ENCODE measurements at places on chromosomes 13 and 19. TPM values are rescaled to one million over a fixed set of nuclear protein-coding genes. Genes with fewer than 3 reads are reported as not detected.

The PRR20D gene
- not detected for total RNA-seq

The SMG9 gene
- total RNA-seq, result 89.4 TPM

The INAFM1 gene
- 16.1 TPM for total RNA-seq

The A1BG gene
- total RNA-seq, result 4.4 TPM

The LGALS4 gene
- 1.7 TPM for total RNA-seq

The ZNF728 gene
- not detected for total RNA-seq

- no peak for DNase-seq
- no peaks in the 10 kb centered on the region for H3K27me3 ChIP-seq
- H3K27ac ChIP-seq, result no peak overlapping the region
- no peak overlapping the region for H3K4me3 ChIP-seq
Measured at GRCh38 chr13:49399801-49400472, 43.9 kb downstream of the CAB39L start.

DNA sequence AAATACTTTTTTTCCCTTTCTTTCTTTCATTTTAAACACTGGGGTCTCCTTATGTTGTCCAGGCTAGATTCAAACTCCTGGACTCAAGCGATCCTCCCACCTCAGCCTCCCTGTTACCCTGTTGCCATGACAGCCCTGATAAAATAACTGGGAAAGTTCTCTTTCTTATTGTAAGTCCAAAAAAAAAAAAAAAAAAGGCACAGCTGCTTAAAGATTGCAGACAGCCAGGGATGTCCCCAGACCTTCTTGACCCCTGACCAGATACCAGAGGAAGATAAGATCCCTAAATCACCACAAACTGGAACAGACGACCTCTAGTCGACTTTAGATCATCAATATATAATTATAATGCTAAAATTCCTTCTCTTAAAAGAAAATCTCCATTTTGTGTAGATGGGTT lies 1.1 kb upstream of the MVB12A start:
- H3K4me1 ChIP-seq, result peaks cover 14% of the 10 kb centered on the region
- no peak for DNase-seq
- H3K27ac ChIP-seq, result peak overlapping the region; percentile 98
- peaks cover 8% of the 10 kb centered on the region for H3K36me3 ChIP-seq
- no peaks in the 10 kb centered on the region for H3K27me3 ChIP-seq
- H3K4me3 ChIP-seq, result peak overlapping the region; percentile 91

DNA sequence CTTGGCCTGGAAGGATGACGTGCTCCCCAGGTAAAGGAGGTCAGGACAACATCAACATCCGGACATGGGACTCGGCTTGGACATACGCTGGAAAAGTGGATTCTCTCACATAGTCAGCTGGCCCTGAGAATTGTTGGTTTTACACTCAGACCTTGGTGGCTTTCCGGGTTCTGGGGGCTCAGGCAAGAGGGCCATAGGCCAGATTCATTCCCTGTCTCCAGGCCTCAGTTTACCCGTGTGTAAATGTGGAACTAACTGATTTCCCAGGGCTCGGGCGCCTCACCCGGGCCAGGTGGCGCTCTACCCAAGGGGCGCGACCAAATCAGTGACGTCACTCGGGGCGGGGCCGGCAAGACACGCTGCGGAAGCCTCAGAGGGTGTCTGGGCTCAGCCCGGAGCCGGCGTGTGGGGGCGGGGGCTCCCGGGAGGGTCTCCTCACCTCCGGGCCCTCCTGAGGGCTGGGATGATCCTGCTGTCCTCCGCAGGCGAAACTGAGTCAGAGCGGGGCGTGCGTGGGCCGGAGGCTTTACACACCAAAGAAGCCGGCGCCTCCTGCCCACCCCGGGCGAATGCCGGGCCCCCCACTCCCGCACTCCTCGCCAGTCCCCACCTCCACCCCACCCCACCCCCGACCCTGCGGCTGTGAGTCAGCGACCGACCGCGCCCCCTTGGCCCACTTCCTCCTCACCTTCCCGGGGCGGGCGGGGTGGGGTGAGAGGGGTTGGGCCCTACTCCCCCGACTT lies 862 bp upstream of the VASP start:
- no peaks in the 10 kb centered on the region for H3K27me3 ChIP-seq
- H3K36me3 ChIP-seq, result peaks cover 19% of the 10 kb centered on the region
- peak; percentile 97 for DNase-seq
- H3K4me1 ChIP-seq, result peaks cover 21% of the 10 kb centered on the region

DNA sequence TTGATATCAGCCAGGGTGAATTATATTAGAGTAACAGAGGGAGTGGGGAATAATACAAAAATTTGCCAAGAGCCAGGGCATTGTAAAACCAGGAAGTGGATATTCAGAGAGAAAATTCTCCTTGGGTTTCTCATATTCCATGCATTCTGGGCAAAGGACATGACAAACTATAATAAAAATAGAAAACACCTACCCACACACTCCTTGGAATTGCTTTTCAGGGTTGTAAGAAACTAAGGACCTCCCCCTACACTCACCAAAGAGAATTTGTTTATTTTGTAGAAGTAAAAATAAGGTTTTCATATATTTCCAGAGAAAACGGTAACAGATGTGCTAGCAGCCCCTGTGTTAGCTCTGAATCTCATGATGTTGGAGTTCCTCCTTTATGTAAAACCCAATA lies 649.6 kb downstream of the SLITRK1 start:
- H3K4me1 ChIP-seq, result no peaks in the 10 kb centered on the region
- DNase-seq, result no peak
- no peak overlapping the region for H3K27ac ChIP-seq
- no peak overlapping the region for H3K4me3 ChIP-seq

DNA sequence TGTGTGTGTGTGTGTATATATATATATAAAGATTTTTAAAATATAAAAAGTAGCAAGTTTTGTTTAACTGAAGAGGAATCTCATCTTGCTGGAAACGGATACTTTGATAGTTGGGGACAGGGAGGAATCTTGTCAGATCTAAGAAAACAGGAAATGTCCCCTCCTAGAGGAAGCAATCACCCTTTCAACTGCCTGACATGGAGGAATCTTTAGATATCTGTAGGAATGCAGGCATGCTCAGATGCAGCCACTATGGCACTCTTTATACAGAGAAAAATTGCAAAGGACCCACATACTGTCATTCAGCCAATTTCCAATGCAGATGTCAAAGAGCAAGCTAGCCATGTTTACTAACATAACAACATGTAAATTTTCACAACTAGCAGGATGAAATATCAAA lies 38.8 kb downstream of the ZNF611 start:
- peaks cover 8% of the 10 kb centered on the region for H3K36me3 ChIP-seq
- H3K4me3 ChIP-seq, result no peak overlapping the region
- H3K27ac ChIP-seq, result no peak overlapping the region
- DNase-seq, result no peak

DNA sequence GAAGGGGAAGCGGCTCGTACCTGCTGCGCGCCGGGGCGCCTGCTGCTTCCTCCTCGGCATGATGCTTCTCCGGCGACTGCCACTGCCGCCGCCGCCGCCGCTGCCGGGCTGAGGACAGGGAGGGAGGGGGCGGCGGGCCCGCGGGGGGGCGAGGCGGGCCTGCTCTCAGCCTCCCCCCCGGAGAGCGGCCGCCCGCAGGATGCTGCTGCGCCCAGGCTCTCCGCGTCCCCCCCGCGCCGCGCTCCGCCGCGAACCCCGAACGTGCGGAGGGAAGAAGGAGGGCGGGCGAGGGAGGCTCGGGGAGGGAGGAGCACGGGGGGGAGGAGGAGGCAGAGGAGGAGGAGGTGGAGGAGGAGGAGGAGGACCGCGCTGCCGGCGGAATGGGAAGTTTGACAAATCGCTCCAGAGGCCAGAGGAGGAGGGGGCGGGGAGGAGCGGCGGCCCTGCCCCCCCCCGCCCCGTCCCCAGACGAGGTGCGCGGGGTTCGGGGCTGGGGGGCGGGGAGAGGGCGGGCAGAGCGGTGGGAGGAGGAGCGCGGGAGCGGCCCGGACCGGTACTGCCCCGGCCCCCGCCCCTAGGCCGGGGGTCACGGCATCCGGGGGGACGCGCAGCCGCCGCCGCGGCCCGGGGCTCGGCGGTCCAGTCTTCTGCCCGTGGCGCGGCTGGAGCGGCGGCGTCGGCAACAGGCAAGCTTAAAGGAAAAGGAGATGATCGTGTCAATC lies at the start of gene TSHZ3:
TSHZ3 (minus strand) TSS at position 277 of the 722 bp plus-strand sequence; CDS start at position 60, 217 bp downstream.
- H3K36me3 ChIP-seq, result peaks cover 6% of the 10 kb centered on the region
- H3K4me3 ChIP-seq, result peak within 1 kb of the TSS; percentile 86
- peak; percentile 71 for DNase-seq
- peak within 1 kb of the TSS; percentile 60 for H3K27ac ChIP-seq
- H3K27me3 ChIP-seq, result peaks cover 37% of the 10 kb centered on the region

DNA sequence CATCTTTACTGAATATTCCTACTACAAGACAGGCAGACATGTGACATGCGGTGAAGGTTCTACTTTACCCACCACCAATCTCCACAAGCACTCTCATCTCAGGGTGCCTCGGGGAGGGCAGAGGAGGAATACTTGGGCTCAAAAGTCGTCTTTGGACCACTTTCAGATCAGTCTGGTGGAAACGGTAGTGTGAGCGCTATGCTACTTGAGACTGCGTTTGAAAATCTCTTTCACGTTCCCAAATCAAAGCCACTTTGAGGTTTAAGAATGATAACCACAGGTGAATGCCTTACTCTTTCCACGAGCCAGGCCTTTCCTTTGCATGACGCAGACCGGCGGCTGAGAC lies 1.5 kb upstream of the SOX1 start:
- H3K27ac ChIP-seq, result no peak overlapping the region
- H3K27me3 ChIP-seq, result peaks cover 32% of the 10 kb centered on the region
- peak overlapping the region; percentile 27 for H3K4me3 ChIP-seq
- DNase-seq, result no peak
- H3K36me3 ChIP-seq, result peaks cover 22% of the 10 kb centered on the region

DNA sequence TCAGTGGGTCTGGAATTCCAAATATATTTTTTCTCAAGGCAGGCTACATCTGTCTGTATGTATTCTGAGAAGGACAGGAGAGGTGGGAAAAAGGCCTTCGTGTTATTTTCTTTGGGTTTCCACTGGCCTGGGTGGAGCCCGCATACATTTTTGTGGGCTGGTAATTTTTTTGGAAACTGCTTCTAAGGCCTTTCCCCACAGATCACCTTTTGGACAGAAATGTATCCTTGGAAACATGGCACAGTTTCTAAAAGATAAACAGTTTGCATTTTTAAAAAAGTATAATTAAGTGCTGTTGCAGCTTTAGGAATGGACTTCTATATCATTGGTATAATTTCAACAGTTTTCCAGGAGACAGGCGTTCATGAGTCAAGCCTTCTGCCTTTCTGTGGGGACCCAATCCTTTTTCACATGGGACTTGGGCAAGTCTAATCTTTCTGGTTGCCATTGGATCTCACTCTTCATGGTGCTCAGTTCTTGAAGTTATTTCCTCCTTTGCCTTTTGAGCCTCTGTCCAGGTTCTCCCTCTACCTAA lies 8.9 kb downstream of the RFX2 start:
- peak overlapping the region; percentile 91 for H3K27ac ChIP-seq
- H3K27me3 ChIP-seq, result no peaks in the 10 kb centered on the region
- H3K36me3 ChIP-seq, result peaks cover 9% of the 10 kb centered on the region
- peak overlapping the region; percentile 42 for H3K4me3 ChIP-seq
- H3K4me1 ChIP-seq, result peaks cover 14% of the 10 kb centered on the region

- peaks cover 36% of the 10 kb centered on the region for H3K27me3 ChIP-seq
- DNase-seq, result peak; percentile 49
- H3K36me3 ChIP-seq, result no peaks in the 10 kb centered on the region
Measured at GRCh38 chr19:29285878-29286277, 72.9 kb upstream of the UQCRFS1 start.

- peaks cover 47% of the 10 kb centered on the region for H3K4me1 ChIP-seq
- H3K4me3 ChIP-seq, result peak overlapping the region; percentile 81
Measured at GRCh38 chr13:30572859-30573275, 44.9 kb upstream of the USPL1 start.

DNA sequence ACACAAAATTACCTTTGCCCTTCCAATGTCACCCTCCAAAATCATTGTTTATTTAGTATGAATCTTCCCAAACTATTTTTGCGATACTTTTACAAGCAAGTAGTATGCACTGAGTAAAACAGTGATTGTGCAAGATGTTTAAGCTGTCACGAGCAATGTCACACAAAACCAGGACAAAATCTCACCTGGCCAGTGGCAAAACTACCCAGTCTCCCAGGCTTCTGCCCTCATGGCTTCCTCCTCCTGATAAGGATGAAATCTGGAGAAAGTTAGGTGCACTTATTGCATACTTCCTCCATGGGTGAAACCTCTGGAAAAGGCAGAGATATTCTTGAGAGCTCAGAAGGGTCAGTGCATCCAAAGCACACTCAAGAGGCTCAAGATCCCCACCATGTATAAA lies 500.8 kb downstream of the IRS2 start:
- H3K4me1 ChIP-seq, result no peaks in the 10 kb centered on the region
- no peak overlapping the region for H3K4me3 ChIP-seq
- H3K36me3 ChIP-seq, result no peaks in the 10 kb centered on the region

GRCh38 chr19:29376855-29377354 lies 148.9 kb upstream of the VSTM2B start:
- no peak overlapping the region for H3K27ac ChIP-seq
- no peaks in the 10 kb centered on the region for H3K4me1 ChIP-seq

GRCh38 chr13:100363285-100363711 lies 225.3 kb downstream of the GGACT start:
- no peak for DNase-seq
- no peak overlapping the region for H3K4me3 ChIP-seq
- H3K4me1 ChIP-seq, result no peaks in the 10 kb centered on the region
- no peaks in the 10 kb centered on the region for H3K27me3 ChIP-seq
- H3K27ac ChIP-seq, result no peak overlapping the region

DNA sequence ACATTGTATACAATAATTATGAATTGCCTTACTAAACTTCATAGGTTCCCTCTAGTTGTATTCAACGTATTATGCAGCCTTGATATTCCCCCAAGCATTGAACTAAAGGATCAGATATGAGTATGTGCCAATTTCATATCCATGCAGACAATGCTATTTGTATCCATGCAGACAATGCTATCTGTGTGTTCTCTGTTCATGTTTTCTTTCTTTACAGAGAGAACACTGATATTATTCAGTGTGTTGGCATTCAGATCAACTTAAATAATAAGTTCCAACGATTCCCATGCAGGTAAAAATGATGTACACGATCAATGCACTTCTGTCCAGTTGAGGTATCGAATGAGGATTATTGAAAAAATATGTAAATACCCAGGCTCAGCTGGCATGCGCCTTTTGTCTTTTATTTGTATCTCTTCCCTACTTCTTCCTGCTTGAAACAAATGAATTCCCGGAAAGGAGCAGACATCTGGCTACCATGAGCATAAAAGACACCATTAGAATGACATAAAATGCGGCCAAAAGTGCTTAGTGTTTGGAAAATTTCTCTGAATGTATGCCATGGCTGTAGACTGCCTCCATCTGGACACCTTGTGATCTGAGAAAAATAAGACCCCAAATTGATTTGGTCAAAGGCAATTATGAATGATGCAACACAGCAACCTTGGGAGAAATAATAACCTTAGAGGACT lies 731.5 kb downstream of the SLITRK1 start:
- no peak for DNase-seq
- no peak overlapping the region for H3K27ac ChIP-seq
- H3K27me3 ChIP-seq, result no peaks in the 10 kb centered on the region
